ENCODE measurements at places on chromosomes 13 and 19. TPM values are rescaled to one million over a fixed set of nuclear protein-coding genes. Genes with fewer than 3 reads are reported as not detected.
A peak's percentile ranks its signal among the peaks of the same experiment; 100 is the strongest.

DNA sequence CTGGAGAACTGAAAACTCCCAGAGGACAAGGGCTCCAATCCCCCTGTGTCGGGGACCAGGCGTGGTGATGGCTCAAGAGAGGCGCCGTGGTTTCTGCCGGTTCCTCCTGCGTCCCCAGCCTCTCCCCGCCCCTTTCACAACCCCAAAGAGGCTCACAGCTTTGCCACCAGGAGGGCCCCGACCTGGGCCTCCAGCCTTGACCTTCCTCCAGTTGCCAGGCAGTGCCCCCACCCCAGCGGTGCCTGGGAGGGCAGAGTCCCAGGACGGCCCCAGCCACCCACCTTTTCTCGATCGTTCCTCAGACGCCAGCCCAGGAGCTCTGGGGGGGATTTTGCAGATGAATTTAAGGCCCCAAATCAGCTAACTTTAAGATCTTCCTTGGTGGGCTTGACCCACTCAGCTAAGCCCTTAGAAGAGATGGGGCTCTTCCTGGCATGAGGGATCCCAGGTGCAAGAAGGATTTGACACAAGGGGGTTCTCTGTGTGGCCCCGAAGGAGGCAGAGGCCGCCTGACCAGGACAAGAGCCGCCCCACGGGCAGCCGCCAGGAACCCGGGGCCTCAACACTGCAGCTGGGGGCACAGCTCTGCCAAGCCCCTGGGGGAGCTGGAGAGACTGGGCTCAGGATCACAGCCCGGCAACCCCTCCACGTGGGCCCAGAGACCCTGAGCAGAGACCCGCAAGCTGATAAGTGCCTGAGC lies 47.0 kb downstream of the MCF2L start:
- no peak for DNase-seq
- H3K27ac ChIP-seq: no peak overlapping the region
- H3K27me3 ChIP-seq: no peaks in the 10 kb centered on the region
- no peaks in the 10 kb centered on the region for H3K4me1 ChIP-seq
- H3K4me3 ChIP-seq: no peak overlapping the region

- no peak overlapping the region for H3K27ac ChIP-seq
- DNase-seq: no peak
- H3K4me1 ChIP-seq: no peaks in the 10 kb centered on the region
- no peak overlapping the region for H3K4me3 ChIP-seq
- H3K27me3 ChIP-seq: no peaks in the 10 kb centered on the region
Measured at GRCh38 chr19:3818918-3819317, 32.7 kb upstream of the MATK start.

Gene FBL
- total RNA-seq: 154 TPM

Gene LAIR1
- 123 TPM for total RNA-seq

- H3K27me3 ChIP-seq: no peaks in the 10 kb centered on the region
- H3K4me1 ChIP-seq: peaks cover 20% of the 10 kb centered on the region
- H3K4me3 ChIP-seq: no peak overlapping the region
- peak overlapping the region; percentile 98 for H3K27ac ChIP-seq
- no peak for DNase-seq
- no peaks in the 10 kb centered on the region for H3K36me3 ChIP-seq
Measured at GRCh38 chr19:6057651-6058517, 52.4 kb downstream of the RFX2 start.

Gene PSPN
- 1.5 TPM for total RNA-seq
